ENCODE measurements at places on chromosomes 1 and 21.

- DNase-seq = no peak
Observed at GRCh38 chr21:40507978-40508377, 339.0 kb downstream of the DSCAM start.

GRCh38 chr1:205339197-205339702, 17.5 kb downstream of the KLHDC8A start:
- no peak for DNase-seq

DNA sequence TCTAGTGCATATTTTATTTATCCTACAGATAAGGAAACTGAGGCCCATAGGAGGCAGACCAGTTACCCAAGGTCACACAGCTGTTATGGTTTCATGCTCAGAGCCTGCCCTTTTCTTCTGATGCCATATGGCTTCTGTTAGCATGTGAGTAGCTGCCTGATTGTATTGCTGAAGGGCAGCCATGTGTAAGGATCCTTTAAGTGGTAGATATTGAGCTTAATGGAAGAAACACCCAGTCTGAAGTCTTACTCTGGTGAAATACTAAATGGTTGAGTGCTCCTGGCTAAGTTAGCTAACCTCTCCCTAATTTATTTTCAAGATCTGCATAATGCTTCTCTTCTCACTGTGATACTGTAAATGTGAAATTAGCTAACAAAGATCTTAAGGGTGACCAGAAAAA, 30.9 kb downstream of the ADAMTS5 start:
- no peak for DNase-seq

DNA sequence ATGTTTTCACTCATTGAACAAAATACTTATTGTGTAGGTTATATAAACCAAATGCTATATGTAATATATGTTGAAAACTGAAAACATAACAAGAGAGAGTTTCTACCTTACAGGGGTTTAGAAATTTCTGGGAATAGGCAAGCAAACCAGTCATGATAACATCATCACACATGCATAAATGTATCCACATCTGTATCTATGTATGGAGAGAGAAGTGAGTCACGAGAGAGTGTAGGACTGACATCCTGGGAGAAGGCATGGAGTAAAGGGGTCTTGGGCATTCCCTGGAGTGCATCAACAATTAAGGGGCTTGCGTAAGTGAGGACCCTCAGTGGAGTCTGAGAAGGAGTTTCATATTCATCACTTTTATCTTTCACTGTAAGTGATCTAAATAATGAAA, 65.5 kb downstream of the PCNX2 start:
- no peak for DNase-seq

- no peak for DNase-seq
Observed at GRCh38 chr1:231938711-231939110, 312.1 kb downstream of the DISC1 start.

DNA sequence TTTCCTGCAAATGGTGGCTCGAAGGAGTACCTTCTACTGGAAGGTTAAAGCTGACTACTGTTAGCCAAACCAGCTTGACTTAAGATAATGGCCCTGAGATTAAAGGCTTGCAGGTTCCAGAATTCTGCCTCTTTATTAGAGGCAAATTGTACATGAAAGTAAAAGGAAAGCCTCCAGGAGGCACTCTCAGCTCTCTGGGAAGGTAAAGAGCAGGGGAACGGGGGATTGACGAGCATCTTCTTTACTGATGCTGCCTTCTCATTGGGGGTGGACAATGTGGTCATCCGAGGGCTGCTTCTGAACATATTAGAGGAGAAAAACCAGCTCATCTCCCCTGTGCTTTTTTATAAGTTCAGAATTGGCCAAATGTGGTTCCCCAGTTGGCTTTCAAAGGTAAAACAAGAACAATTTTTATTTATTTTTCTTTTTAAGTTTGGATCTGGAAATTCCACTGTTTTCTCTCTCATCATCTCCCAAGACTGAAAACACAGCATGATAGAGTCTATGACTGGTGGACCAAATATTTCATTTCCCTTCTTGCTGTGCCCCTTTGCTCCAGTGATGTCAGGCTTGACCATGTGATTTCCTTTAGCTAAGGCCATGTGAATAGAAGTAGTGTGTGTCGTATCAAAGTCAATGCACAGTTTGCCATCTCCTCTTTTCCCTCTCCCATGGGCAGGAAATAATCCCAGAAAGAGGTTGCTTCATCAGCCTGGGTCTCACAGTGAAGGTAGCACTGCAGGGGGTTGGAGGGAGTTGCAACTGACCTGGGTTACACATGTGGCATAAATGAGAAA, 292.7 kb downstream of the PRDM2 start:
- DNase-seq = no peak

GRCh38 chr1:87594736-87595383, 266.2 kb downstream of the LMO4 start:
- no peak for DNase-seq

DNA sequence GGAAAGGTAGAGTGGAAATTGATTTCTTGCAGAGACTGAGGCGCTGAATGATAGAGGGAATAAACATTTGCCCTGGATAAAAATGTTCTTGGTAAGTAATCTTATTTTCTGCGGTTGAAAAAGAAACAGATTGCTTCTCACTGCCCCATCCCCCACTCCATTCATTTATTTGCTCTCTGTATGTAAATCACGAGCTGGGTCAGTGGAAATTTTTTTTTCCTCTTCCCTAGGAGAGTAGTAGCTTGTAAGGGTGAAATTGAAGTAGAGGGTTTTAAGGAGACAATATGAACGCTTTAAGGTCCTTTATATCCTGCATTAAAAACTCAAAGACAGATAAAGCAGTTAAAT, 1.4 kb upstream of the BRINP3 start:
- no peak for DNase-seq

- DNase-seq = no peak
Observed at GRCh38 chr1:219990782-219991510, 55.4 kb downstream of the EPRS1 start.

- no peak for DNase-seq
Observed at GRCh38 chr1:25615563-25616094, 962 bp upstream of the MAN1C1 start.

DNA sequence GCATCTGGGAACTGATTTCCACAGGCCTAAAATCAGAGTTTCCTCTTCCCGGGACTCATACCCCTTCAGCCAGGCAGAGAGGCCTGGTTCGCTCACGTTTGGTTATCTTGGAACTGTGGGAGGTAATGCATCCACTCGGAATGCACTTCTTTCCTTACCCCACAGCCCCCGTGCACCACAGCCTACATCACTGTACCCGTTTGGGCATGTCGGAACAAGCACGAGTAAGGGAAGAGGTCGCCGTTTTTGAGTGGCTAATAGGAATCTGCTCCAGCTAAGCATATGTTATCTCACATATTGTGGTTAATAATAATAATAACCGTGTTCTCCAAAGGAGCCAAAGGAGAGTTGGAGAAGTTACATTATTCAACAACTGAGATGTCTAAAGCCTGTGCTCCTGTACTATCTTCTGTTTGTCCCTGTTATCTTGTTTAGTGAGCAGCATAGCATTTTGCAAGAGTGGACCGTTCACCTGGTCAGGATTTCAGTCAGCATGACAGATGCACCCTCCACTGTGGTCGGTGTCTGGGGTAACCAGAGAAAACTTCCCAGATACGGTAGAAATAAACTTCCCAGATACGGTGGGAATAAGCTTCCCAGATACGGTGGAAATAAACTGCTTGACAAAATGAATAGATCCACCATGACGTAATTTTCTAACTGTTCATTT, 198.6 kb downstream of the SDCCAG8 start:
- DNase-seq = no peak

DNA sequence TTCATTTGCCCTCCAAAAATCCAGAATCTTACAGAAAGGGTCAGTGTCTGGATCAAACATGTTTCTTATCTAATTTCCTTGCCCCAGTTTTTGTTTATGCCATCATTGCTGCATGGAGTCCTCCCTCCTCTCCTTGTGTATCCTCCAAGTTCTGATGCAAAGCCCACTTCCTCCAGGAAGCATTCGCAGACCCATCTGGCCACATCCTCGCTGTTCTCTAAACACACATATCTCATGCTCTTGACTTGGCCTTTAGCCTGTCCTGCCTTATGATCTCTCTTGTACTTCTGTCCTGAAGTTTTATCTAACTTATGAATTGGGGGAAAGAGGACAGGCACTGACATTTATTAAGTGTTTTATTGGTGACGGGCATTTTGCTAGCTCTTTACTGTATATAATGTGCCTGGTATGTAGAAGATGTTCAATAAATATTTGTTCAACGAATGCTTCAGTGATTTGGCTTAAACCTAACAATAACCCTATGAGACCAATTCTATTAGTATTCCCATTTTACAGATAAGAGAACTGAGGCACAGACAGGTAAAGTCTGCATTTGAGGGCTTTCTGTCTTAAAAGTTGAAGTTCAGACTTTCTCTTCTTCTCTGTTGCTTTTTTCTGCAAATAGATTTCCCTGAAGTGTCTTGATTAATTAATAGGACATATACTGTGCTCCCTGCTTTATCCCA, 19.2 kb upstream of the ID3 start:
- no peak for DNase-seq

GRCh38 chr1:27444632-27445031, 45.3 kb downstream of the WASF2 start:
- DNase-seq = no peak

- DNase-seq = no peak
Observed at GRCh38 chr1:248821101-248821500, 4.6 kb downstream of the SH3BP5L start.

DNA sequence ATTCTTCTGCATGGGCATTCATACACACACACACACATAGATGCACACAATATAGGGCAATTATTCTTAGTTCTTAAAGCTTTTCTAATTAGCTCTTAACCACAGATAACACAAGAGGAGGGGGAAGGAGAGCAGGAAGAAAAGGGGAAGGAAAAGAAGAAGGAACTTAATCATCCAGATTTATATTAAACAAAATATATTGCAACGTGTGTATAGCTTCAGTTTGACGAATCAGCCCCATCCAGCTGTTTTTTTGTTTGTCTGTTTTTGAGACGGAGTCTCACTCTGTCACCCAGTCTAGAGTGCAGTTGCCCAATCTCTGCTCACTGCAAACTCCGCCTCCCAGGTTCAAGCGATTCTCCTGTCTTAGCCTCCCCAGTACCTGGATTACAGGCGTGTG, 21.7 kb upstream of the ANKRD13C start:
- DNase-seq = no peak

- DNase-seq = no peak
Observed at GRCh38 chr1:115666702-115667101, 24.9 kb downstream of the VANGL1 start.

- no peak for DNase-seq
Observed at GRCh38 chr1:66980745-66981367, 56.1 kb downstream of the MIER1 start.
